ENCODE measurements at places on chromosomes 12 and 14. TPM values are rescaled to one million over a fixed set of nuclear protein-coding genes. Genes with fewer than 3 reads are reported as not detected.

Gene MYF6
- total RNA-seq: 0.64 TPM

Gene SMIM41
- 0.18 TPM for total RNA-seq

Gene PELI2
- 55.0 TPM for total RNA-seq

Gene LPAR5
- total RNA-seq: 0.82 TPM

Gene CACNA1C
- 20.9 TPM for total RNA-seq

Gene DNAH10
- total RNA-seq: 2.1 TPM

Gene NGB
- 1.5 TPM for total RNA-seq

Gene AMN
- 0.73 TPM for total RNA-seq

Gene TAS2R7
- 0.91 TPM for total RNA-seq

Gene ADCY4
- 5.2 TPM for total RNA-seq

Gene FAM90A1
- 0.09 TPM for total RNA-seq

Gene OAS1
- 2.6 TPM for total RNA-seq

Gene ZNF268
- total RNA-seq: 37.4 TPM

Gene PLA2G1B
- 0.64 TPM for total RNA-seq

Gene SMCO2
- not detected for total RNA-seq

Gene TSPAN11
- 17.3 TPM for total RNA-seq

Gene CISTR
- not detected for total RNA-seq

Gene ARPC3
- total RNA-seq: 61.0 TPM

Gene SLC7A8
- 12.1 TPM for total RNA-seq

Gene NRL
- 1.5 TPM for total RNA-seq

Gene PKP2
- total RNA-seq: 4.1 TPM

Gene PLEKHA5
- 132 TPM for total RNA-seq

Gene COX8C
- total RNA-seq: not detected

Gene EPYC
- not detected for total RNA-seq

Gene RASSF9
- 2.4 TPM for total RNA-seq
